ENCODE measurements at places on chromosomes 5 and 9.

DNA sequence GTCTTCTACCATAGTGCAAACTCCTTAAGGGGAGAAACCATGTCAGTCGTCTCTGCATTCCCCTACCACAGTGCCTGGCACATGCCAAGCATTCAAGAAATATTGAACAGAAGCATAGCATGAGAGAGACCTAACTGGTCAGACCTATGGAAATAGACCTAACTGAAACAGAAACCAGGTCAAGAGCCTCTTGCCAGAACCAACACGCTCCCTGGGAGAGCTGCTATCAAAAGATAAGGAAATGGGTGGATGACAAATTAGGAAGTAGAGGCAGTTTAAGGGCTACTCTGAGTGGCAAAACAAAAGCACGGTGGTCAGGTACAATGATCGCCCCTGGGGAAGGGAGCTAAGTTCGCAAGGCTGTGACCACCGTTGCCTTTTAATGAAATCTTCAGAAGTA lies 66.0 kb upstream of the SMIM15 start:
- DNase-seq: no peak

DNA sequence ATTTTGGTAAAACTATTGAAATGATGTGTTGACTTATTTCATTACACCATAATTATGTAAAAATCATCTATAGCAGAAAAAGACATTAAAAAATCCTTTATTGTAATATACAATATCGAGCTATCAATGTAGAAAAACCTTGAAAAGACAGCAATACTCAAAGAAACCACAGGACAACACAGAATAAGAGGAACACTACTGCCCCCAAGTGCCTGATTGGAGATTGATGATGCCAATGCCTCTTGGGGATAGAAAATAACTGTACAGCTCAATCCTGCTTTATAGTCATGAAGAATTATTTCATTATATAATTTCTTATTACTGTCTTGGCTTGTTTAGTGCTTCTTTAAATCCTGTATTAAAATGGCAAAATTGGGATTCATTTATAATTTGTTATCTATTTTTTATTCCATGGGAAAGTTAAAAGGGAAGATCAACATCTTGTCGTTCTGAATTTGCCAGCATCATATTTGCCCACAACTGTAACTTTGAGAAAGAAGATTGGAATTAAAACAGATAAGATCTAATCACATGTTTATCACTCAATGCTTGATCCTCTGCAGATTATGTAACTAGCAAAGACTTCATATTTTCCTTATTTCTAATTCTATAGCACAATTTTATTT lies 337.5 kb downstream of the CDH9 start:
- no peak for DNase-seq

DNA sequence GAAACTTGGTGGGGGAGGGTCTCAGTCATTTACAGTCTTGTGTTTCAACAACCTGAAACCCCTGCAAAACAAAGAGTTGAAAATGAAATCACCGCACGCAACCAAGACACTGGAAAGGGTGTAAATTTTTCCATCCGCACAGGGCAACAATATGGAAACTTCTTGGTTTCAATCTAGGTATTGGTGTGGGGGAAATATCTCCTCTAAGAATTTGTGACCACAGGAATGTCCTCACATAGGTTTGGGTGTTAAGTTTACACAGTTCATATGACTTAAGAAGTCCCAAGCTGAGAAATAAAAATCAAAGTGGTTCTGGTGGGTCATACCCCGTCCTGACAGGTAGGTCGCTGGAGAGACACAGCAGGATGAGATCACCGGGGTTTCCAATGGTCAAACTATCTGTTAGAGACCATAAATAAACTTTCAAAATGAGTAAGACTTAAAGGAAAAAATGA lies 51.9 kb upstream of the PIP5K1B start:
- DNase-seq: no peak

DNA sequence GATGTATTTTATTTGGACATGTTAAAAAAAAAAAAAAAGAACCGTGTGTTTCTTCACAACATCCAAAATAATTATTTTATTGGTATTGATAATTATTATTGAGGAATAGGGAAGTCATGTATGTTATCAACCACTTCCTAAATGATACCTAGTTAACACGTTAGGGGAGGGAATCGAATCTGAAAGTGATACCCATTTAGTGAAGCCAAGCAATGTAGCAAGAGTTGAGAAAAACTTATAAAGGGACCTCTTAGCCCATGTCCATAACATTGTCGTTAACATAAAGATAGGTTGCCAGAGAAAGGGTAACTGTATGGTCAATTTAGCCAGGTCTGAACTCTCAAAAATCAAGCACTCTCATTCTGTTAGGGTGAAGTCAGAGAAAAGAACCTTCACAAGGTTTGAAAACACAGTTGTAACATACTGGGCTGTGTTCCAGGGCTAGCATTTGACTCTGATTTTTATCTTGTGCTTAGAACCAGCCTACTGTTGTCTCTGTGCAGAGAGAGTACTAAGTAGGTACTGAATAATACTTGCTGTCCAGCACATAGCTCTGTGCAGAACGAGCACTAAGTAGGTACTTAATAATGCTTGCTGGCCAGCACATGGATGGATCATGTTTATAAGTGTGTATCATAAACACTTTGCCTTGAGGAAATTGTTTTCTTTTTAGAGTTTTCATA lies 60.4 kb downstream of the GHR start:
- no peak for DNase-seq

- DNase-seq: no peak
Observed at GRCh38 chr5:1942630-1943029, 59.9 kb upstream of the IRX4 start.

DNA sequence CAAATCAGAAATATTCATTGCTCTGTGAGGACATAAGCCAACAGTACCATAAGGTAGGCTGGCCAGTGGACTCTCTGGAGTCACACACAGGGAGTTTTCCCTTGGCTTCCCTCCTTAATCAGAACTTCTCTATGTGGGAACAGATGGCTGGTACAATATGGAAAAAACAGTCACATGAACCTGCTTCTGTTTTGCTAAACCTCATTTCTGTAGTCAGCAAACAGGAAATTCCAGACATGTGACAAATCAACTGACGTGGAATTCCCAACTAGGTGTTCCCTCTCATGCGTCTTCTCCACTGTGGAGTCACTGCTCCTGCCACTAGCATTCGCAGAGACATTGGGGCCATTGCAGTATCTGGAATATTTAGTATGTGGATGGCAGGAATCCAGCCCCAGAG lies 617.6 kb downstream of the KIF4B start:
- DNase-seq: no peak
